GM23248 (cell line): ENCODE measurements at places on chromosomes 13 and 19. TPM values are rescaled to one million over a fixed set of nuclear protein-coding genes. Genes with fewer than 3 reads are reported as not detected.

Gene RFPL4A
- not detected in 2 replicates for polyA plus RNA-seq

Gene N4BP2L1
- 0.80 and 1.4 TPM in 2 replicates for polyA plus RNA-seq

Gene ZNF253
- polyA plus RNA-seq = 2.9 and 3.2 TPM in 2 replicates

Gene FXYD1
- 1.2 and 1.9 TPM in 2 replicates for polyA plus RNA-seq

Gene RAB3A
- polyA plus RNA-seq = 1.9 and 2.0 TPM in 2 replicates

Gene ENOX1
- polyA plus RNA-seq = 2.4 and 3.2 TPM in 2 replicates

Gene LILRB3
- 0.13 and 0.53 TPM in 2 replicates for polyA plus RNA-seq

Gene KLK12
- polyA plus RNA-seq = not detected in 2 replicates

GRCh38 chr13:39600766-39601165 lies 2.2 kb downstream of the LHFPL6 start:
- peak; percentile 33 for DNase-seq

DNA sequence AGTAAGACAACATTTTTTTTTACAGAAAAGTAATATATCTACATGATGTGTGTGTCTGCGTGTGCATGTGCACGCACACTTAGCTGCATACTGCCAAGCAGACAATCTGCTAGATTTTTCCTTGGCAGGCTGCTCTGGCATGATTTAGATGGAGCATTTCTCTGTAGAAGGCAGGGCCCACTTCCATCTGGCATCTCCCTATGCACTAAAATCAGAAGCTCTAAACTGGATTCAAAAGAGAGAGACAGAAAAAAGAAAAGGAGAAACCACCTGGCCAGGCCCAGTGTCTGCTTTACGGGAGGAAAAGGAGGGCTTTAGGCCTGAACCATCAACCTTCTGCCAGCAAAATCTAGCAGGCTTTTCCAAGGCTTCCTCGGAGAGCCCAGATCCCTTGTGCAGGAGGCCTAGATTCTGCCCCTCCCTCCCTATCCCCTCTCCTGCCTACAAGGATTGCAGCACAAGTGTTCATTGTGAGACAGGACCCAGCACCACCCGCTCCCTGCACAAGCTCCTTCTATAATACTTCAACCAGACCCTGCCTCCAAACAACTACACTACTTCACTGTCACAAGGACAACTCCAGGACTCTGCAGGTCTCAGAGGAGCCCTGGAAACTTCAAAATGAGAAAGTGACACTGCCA lies 99.3 kb downstream of the DOCK9 start:
- DNase-seq = no peak
